ENCODE measurements at places on chromosomes 7 and 10.

DNA sequence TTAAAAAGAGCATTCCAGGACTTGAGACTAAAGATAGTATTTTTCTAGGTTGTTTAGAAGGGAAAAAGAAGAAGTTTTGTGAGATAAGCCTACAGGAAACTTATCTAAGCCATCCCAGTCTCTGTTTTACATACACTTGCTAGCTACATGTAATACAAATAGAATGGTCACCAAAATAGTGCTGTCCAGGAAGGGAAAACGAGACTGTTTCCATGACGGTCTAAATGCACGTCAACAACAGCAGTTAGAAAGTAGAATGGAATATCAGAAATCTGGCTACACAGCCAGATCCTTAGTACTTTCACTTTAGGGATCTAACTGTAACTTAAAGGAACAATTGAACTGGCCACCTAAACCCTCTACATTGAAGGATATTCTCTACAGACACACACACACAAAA, 117.6 kb downstream of the TSPAN12 start:
- DNase-seq = peak; percentile 66

DNA sequence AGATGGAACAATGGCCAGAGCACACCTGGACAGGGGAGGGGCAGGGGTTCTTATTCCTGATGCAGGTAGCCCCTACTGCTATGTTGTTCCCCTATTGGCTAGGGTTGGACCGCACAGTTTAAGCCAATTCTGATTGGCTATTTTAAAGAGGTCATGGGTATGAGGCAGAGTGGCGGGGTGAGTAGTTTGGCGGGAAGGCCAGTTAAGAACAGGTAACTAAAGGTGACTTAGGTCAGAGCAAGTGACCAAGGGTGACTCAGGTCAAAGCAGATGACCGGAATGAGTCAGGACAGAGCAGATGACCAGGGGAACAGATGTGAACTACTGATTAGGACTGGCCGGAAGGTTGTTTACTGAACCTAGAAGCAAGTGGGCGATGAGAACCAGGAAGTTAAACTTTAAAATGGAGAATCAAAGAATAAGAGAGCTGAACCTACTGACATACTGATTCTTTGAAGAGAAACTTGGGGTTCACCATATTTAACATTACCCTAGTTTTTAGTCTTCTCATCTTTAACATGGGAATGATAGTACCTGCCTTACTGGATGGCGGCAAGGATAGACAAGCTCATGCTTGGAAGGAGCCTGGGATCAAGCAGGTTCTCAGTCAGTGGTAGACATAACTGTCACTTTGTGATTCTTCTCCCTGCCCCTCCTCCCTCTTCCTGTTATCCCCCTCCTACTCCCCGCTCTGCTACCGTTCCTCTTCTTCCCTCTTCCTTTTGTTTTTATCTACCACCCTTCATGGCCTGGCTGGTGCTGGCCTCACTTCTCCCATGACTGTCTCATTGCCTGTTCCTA, 55.0 kb downstream of the CCNY start:
- DNase-seq = no peak

DNA sequence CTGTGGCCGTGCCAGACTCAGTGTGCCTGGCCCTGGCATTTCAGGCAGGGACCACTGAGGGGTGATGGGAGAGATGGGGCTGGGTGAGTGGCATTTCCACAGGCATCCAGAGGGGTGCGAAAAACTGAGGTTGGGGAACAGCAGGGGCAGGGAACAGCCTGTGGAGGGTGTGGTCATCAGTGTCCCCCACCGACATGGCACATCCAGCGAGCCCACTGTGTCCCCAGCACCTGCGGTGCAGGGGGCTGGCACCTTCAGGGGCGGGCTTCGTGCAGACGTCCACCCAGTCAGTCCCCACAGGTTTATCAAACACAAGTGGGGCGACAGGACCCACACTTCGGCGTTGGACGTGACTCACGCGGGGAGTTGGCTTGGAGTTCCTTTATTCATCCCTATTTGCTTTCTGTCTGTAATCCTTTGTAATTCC, 14.8 kb downstream of the CUX1 start:
- no peak for DNase-seq

GRCh38 chr10:116732573-116732972, 9.8 kb downstream of the HSPA12A start:
- DNase-seq = no peak

DNA sequence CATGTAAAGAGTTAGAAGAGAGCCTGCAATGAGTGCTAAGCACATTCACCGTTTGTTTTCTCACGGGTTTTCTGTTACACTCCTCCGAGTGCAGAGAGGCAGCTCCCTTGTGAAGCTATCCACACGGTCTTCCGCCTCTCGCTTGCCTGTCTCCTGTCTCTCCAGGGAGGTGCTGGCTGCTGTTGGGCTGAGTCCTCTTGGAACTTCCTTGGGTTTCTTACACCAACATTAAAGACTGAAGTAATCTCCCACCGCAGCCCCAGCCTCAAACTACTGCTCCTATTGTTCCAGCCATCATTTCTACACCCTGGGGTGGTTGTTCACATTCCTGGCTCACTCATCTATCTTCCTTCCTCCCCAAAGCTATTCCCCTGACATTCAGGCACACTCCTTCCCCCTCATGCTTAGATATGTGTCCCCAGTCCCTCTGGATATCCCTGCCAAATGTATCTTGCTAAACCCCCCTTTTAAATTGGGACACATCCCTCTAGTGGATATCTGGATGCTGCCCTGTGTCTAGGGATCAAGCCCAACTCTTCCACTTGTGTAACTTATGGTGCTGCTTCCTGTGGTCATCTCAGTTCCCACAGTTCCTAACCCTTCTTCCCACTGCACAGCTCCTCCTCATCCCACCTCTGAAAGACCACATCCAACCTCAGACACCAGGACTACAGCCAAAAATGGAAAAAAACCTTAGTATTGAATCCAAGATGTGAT, 14.1 kb downstream of the ESYT2 start:
- DNase-seq = no peak

DNA sequence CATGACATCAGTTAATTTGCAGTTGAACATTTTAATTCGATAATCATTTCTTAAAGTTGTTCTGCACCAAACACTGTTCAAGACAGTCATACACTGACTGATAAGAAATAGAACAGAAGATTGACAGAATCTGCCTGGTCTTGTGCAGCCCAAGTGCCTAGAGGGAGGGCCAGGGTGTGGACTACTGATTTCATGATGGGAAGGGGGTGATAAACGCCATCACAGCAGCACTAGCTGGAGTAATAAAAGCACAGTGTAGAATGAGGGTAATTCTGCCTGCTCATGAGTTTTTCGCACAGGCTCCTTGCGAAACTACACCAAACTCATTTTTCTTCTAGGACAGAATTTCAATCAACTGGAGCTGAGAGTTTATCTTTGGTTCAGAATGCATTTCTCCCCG, 270.1 kb downstream of the ARL4A start:
- DNase-seq = no peak

DNA sequence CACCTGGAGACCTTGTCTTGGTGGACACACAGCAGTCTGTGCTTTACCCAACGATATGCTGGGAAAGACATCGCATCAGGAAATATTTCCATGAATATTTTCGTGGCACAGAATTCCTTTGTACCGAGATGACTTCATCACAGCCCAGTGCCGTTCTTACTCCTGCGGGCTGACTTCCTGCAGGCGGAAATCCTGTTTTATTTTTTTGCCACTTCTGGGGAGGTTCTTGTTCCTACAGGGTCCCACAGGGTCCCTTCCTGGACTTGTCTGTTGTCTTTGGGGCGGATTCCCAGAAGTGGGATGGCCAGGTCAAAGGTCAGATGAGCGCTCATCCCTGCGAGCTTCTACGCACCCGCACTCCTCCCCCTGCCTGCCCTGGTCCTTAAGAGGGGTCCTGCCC, 86.5 kb downstream of the DNAJB6 start:
- DNase-seq = no peak

- no peak for DNase-seq
Observed at GRCh38 chr10:71747551-71748523, 25.5 kb downstream of the VSIR start.

- peak; percentile 66 for DNase-seq
Observed at GRCh38 chr7:7911369-7912123, 57.0 kb upstream of the GLCCI1 start.

- DNase-seq = no peak
Observed at GRCh38 chr7:7491044-7491443, 44.6 kb downstream of the COL28A1 start.

DNA sequence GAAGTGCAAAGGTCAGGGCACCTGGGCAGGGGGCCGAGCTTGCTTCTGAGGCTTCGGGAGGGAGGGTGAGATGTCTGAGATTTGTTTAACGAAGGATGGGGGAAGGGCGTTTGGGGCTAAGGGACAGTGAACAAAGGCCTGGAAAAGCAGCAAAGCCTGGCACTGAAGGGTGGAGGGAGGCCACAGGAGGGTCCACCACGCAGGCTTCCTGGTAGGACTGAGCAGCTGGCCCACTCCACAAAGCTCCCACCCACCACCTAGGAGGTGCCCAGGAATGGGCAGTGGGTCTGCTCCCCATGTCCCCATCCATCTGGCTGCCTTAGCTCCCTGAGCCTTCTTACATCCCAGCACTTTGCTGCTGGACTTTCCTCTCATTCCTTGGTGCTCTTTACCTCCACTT, 39.4 kb upstream of the CXCL12 start:
- no peak for DNase-seq

DNA sequence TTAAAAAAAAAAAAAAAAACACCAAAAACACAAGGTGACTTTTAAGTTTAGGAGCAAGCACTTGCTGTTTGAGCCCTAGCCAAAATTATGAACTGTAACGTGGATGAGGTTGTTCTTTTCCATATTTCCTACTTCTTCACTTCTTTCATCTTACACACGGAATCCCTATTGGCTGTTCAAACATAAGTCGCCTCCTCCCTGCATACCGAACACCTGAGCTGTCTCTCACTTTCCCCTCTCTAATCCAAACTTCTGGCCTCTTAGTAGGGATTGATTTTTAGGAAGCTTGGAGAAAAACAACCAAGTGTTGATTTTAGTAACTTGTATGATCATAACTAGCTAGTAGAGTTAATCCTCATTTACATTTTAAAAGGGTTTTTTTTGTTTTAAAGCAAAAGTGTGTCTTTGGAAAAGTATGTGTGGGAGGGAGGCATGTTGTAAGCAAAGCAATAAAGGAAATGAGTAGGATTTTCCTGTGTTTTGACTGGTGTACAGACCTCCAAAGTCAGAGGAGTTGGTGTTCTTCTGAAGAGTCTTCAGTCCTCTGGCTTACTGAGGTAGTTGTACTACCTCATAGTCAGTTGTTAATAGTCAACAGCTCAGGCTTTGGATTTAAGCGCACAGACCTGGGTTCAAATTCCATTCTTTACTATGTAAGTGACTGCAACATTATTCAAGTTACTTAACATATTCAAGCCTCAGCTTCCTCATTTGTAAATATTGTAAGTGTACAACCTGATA, 39.3 kb downstream of the RABGEF1 start:
- no peak for DNase-seq

DNA sequence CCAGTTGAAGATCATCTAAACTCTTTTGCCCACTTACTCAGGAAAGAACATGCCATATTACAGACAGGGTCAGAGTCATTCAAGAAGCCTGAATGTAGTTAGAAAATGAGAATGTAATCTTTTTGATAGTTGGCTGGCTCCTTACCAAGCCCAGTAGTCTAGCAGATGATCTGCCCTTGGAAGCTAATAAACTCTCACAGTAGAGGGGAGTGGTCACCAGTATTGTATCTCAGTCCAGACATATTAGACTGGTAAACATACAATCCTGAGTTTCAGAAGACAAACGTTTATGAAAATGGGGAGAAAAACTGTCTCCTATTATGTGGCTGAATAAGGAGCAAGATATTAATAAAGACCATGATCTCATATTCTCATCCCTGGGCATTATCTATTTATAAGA, 65.3 kb downstream of the SEPTIN7 start:
- no peak for DNase-seq

- peak; percentile 93 for DNase-seq
Observed at GRCh38 chr10:45008524-45009161, 7.9 kb downstream of the ZNF22 start.

DNA sequence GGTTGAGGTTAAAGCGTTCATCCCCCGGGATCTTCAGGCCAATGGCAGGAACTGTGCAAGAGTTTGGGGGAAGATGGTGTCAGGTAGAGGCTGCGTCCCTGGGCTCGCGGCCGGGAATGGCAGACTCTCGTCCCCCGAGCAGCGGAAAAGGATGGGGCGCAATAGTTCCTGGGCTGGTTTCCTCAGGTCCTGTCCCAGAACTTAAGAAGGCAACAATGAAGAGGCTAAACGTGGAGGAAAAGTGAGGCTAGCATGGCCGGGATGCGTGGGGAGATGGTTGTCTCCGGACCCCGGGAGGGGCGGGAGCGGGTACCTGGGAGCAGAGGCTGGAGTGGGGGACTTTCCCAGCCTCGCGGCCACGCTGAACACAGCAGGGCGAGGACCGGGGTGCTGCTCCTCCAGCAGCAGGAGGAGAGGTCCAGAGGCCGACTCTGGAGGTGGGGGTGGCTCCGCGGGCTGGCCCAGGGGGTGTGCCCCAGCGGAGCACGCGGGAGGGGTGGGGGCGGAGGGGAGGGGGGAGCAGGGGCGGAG, 882 bp downstream of the IRF5 start:
- no peak for DNase-seq

DNA sequence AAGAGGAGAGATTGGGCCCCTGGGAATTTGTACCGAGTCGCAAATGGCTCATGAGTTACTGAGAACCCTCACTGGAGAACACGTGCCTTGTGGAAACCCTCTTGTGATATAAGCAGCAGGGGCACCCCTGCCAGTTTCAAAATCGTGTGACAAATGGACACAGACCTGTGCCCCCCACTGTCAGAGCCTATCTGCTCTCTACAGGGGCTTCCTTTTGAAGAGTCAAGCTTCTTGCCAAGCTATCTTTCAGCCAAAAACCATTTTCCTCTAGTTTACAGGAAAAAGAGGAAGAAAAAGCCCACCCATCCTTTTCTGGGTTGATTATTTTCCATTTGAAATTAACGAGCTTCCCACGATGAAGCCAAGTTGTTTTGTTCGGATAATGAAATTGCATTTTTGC, 64.1 kb upstream of the MPP7 start:
- DNase-seq = no peak

GRCh38 chr7:30912986-30913811, 1.5 kb downstream of the AQP1 start:
- peak; percentile 19 for DNase-seq

GRCh38 chr7:55048221-55048859, 29.5 kb downstream of the EGFR start:
- DNase-seq = no peak

DNA sequence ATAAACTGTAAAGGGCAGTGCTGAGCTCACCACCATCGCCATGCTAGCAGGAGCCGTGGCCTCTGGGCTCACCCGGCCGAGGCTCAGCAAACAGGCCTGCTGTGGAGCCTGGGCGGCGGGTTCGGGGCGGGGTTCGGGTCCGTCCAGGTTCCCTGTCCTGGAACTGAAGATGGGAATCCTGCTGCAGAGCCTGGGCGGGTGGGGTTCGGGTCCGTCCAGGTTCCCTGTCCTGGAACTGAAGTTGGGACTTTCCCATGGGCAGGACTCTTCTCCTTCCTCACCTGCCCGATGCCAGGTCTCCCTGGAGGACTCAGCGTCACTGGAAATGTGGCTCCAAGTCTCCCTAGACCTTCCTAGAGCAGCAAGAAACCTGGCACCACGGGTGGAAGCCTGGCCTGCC, 36.6 kb downstream of the EN2 start:
- no peak for DNase-seq

- peak; percentile 21 for DNase-seq
Observed at GRCh38 chr7:19362099-19362498, 216.9 kb upstream of the FERD3L start.

GRCh38 chr7:329691-330281, 39.8 kb downstream of the FOXL3 start:
- no peak for DNase-seq
